ENCODE measurements at places on chromosomes 2 and 18.

- DNase-seq = no peak
Observed at GRCh38 chr2:122634920-122635319, 879.5 kb downstream of the TSN start.

- no peak for DNase-seq
Observed at GRCh38 chr2:86809481-86810121, 18.9 kb upstream of the CD8A start.

- DNase-seq = no peak
Observed at GRCh38 chr2:200022511-200022910, 67.1 kb downstream of the MAIP1 start.

- no peak for DNase-seq
Observed at GRCh38 chr2:223042704-223043118, 9.3 kb upstream of the KCNE4 start.

- no peak for DNase-seq
Observed at GRCh38 chr2:149745396-149746230, 158.0 kb upstream of the MMADHC start.

DNA sequence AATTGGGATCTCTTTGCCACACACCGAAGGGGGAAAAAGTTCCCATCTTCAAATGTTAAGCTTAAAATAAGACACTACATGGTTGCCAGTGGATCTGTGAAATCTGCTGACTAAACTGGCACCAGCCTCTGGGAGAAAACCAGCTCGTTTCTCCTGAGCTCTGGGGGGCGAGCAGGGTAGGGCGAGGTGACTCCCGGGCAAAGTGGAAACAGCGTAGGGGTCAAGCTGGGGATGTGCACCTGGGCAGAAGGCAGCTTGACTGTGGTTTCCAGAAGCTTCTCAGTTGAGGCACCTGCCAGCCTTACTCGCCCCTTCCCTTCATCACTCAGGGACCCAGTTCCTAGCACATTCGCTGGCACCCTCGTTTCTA, 62.8 kb downstream of the SFXN5 start:
- DNase-seq = no peak

DNA sequence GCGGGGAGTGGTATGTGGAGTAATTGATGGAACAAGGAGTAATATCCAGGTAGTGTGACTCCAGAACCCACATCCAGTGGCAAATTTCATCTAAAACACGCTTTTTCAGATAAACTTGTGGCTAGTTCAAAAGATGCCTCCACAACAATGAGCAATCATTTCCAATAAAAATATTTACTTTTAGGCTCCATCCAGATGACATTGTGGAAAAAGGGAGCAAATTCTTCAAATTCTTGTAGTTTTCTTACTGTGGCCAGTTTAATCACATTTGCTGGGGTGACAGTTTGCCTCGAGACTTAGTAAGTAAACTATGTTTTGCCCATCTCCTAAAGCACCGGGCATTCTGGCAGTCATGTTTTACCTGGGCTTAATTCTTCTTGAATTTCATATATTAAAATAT, 243.6 kb downstream of the IRS1 start:
- no peak for DNase-seq

GRCh38 chr2:114859726-114860510, 417.5 kb downstream of the DPP10 start:
- DNase-seq = no peak

DNA sequence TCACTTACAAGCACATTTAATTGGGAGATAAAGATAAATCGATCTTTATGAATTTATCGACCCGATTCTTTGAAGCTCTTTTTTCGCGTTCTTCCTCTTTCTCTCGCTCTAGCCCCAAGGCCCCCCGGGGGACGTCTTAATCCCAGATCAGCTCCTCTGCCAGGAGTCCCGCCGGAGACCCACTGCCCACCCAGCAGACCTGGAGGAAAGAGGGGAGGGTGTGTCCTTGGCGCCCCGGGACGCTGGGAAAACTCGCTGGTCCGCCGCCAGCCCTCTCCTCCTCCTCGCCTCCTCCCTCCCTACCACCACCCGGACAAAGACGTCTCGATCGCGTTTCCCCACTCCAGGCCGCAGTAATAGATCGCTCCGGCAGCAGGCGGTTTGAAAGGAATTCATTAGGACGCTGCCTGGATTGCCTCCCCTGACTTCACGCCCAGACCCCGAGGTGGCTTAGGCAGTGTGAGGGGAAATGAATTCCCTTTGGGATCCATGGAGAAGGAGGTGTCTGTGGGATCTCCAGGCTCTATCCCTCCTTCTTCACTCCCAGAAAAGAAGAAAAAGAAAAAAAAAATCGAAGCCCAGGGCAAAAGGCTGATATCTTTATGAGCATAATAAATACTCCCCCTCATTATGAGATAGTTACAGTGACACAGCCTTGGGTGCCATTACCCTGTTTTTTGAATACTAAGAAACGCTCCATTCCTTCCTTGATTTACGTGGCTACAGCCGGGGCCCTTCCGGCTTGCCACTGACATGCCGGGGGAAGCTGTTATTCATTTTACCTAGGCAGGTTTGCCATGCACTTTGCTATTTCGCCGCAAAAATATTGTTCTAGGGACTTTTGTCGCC, 1.8 kb upstream of the GBX2 start:
- DNase-seq = no peak

- DNase-seq = peak; percentile 92
Observed at GRCh38 chr2:218272531-218273212, 2.4 kb downstream of the PNKD start.

GRCh38 chr2:37792366-37792765, 120.9 kb upstream of the CDC42EP3 start:
- no peak for DNase-seq

DNA sequence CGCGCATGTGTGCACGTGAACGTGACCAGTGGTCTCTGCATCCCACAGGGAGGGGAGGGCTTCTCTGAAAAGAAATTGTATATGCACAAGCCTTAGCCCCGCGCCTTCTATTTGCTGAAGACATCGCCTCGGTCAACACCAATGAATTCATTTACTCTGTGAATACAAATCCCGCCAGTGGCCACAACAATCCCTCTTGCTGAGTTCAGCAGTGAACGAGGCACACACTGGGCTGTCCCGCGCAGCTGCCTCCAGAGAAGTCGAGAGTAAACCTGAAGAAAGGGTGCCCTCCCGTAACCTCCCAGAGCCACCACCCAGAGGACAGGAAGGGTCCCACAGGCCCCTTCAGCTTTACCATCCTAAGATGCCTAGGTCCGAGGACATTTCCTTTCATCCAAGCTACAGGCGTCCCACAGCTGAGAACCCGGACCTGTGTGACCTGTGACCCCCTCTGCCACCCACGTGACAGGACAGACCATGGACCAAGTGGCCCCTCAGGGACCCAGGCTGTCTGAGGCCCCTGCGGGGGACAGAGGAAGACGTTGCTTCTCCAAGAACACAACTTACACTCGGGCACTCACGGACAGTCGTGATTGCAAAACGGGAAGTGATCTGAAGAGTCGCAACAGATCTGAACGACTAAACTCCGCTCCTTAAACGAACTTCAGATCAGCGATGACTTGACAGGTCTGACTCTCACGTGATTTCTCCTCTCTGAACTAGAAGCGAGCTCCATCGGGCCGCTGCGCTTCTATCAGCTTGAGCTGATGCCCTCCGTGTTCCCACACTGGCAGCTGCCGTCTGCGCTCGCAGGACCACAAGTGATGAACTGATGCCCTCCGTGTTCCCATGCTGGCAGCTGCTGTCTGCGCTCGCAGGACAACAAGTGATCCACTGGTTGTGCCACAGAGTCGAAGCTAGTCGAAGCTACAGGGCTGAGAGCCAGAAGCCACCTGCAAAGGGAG, 92.7 kb downstream of the ZNF516 start:
- DNase-seq = no peak

DNA sequence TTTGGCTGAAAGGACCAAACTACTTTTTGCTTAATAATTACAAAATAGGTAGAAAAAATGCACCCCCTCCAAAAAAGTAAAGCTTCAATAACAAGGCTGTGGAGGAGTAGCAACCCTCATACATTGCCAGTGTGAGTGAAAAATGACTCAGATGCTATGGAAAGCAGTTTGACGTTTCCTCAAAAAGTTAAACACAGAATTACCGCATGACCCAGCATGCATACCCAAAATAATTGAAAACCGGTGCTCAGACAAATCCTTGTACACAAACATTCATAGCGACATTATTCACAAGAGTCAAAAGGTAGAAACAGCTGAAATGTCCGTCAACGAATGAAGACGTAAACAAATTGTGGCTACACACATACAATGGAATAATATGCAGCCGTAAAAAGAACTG, 38.8 kb upstream of the DAPL1 start:
- DNase-seq = no peak

GRCh38 chr2:1682181-1682440, 62.2 kb downstream of the PXDN start:
- DNase-seq = no peak

DNA sequence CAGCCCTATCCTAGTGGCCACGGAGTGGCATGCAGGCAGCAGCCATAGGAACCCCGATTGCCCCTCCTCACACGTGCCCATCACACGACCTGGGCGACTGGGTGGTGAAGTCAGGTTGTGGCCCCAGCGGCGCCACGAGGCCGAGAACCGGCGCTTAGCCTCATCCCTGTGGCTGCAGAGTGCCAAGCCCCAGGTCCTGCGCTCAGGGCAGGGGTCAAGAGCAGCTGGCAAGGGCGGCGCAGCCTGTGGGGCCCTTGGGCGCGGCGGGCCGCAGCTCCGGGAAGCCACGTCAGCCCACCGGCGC, 73.3 kb downstream of the RPIA start:
- no peak for DNase-seq

DNA sequence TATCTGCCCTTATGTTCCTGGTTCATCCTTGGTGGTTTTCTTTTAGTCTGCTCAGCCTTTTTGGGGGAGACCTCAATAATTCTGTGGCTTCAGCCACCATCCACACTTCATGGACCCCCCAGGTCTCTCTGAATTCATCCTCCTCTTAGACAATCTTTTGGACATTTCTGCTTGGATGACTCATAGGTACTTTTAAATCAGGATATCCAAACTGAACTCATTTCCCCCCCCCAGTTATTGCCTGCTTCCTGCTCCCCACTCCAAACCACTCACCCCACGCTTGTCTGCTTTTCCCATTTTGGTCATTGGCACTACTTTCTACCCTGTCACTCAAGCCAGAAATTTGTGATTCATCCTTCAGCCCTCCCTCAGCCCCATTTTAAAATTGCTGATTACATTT, 78.5 kb downstream of the TANC1 start:
- DNase-seq = no peak

GRCh38 chr18:22814329-22814703, 118.8 kb upstream of the RBBP8 start:
- DNase-seq = no peak

GRCh38 chr2:102070058-102070642, 72.4 kb upstream of the IL1R1 start:
- DNase-seq = peak; percentile 65

DNA sequence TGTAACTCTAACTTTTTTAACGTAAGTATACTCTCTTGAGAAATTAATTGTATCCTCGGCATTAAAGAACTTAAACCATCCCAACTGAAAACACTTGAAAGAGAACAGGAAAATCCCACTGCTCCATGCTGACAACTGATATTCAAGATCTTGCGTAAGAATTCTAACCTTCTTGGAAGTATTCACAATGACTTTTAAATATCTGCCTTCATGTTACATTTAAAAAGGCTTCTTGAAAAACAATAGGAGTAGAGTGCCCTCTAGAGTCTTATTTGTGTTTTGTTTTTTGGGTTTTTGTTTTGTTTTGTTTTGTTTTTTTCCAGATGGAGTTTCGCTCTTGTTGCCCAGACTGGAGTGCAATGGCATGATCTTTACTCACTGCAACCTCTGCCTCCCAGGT, 65.4 kb upstream of the DNAJC10 start:
- DNase-seq = no peak

- DNase-seq = no peak
Observed at GRCh38 chr2:126344493-126344892, 311.5 kb upstream of the GYPC start.

DNA sequence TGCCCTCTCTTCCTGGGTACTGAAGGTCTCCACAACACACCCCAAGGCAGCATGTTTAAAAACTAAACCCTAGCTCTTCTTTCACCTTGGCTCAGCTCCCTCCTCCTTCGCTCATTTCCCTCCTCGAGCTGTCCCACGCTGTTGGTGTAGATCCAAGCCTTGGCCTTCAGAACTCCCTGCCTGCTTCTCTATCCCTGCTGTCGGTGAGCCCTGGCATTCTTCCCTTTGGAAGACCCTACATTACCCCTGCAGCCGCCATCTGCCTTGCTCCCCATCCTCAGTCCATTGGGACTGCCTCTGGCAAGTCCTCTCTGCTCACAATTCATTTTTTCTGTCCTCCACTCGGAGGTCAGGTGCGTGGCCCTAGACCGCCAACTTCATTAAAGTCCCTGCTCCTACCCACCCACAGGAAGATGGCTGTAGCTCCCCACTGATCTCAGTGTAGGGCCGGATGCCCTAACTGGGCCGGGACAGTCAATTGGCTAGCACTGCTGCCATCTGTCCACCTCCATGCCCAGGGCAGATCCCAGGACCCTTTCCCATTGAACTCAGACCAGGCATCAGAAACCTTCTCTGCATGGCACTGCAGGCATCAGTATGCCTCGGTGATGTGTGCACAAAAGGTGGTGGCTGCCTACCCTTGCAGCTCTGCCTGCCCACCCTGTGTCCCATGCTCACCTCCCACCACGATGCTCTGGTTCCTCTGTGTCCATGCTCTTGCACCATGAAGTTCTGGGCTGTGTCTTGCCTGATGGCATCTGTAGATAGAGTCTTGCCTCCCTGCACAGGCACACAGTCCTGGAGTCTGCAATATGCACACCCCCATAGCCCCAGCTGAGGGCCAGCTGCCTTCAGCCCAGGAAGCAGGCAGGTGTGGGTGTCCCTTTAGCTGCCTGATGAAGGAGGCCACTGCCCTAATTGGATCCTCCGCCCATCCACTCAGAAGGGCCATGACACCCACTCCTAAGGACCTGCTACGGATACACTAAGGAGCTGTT, 5.7 kb downstream of the AMER3 start:
- DNase-seq = no peak

DNA sequence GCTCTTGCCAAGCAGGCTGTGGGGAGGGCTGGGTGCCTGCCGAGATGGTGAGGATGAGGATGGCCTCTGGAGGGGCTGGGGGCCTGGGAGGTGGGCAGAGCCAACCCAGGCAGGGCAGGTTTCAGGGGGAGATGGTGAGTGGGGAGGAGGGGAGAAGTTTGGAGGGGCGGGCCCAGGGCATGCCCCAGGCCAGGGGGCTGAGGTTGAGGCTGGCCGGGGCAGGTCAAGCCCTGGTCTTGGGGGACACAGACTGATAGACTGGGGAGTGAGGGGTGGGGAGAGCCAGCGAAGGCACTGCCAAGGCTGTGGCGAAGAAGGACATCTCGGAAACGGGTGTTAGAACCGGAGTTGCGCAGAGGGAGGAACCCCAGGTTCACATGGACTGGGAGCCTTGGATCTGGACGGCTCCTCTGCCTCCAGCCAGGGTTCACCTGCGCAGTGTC, 12.6 kb downstream of the CAPN10 start:
- peak; percentile 1 for DNase-seq

- no peak for DNase-seq
Observed at GRCh38 chr2:161172901-161173540, 12.8 kb downstream of the TANK start.

- no peak for DNase-seq
Observed at GRCh38 chr18:55375930-55376329, 212.1 kb downstream of the TCF4 start.

- DNase-seq = peak; percentile 49
Observed at GRCh38 chr2:11498543-11499034, 32.6 kb upstream of the E2F6 start.

GRCh38 chr2:43081131-43081765, 145.2 kb downstream of the ZFP36L2 start:
- DNase-seq = no peak

GRCh38 chr2:224870341-224870740, 154.2 kb upstream of the CCDC195 start:
- no peak for DNase-seq

- no peak for DNase-seq
Observed at GRCh38 chr2:152016181-152017120, 82.4 kb downstream of the CACNB4 start.

- DNase-seq = no peak
Observed at GRCh38 chr2:3650140-3650920, 7.7 kb upstream of the ALLC start.
